ENCODE measurements at places on chromosomes 3 and 15. TPM values are rescaled to one million over a fixed set of nuclear protein-coding genes. Genes with fewer than 3 reads are reported as not detected.

GRCh38 chr3:168824107-168824506 is 728.4 kb upstream of the GOLIM4 start:
- DNase-seq, result no peak

GRCh38 chr3:43268636-43269035 is 17.7 kb upstream of the SNRK start:
- DNase-seq, result no peak

DNA sequence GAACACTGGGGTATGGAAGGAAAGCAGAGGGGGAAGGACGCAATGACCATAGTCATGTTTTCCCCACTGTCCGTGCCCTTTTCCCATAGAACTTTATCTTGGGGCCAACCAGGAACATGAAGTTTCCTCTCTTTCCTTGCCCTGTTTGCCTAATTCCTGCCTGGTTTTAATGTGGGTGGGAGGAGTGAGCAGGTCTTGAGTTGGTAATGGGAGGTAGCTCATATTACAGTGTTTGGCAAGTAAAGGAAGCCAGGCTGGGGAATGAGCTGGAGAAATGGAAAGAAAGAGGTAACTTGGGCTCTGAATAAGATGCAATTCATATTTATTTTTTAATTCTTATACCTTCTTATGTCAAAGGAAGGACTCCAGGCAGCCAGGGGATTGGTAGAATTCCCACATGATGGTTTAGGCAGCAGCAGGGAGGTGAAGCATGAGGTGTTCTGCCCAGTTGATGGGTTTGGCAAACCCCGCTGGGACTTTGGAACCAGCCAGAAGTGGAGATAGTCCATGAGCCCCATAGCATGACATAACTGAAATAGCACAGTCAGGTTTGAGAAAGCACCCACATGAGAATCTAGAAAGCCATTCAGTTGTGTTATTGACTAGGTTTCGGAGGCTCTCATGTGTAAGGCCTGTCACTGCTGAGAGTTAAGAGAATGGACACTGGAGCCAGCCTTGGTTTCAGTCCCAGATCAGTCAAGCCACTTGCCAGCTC is 60.0 kb downstream of the CCK start:
- no peak for DNase-seq

- DNase-seq, result no peak
Measured at GRCh38 chr15:66066005-66066404, 187.5 kb downstream of the MEGF11 start.

DNA sequence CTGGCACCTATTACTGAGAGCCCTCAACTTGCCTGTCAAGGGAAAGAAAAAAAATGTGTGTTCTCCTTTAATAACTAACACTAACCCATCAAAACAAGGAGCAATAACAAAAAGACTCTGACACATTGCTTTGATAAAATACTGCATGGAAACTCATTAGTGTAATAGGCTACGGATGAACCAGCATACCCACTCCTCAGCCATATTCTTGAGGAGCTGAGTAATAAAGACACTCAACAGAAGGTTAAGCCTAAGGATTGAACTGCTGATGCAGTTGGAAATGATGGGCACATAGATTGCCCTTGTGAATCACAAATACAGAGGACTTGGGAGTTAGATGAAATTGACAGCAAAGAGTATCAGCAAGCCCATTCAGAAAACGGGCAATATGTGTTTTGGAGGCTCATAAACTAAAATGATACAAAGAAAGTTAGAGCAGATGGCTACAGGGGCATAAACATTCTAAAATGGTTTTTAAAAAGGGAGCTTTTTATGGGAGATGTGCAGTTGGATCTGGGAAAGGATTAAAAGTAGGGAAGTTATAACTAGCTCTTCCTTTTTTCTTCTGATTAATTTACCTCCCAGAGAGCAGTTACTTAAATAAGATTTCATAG is 447.6 kb upstream of the IL12A start:
- DNase-seq, result no peak

GRCh38 chr3:49025005-49025792 is 3.3 kb downstream of the NDUFAF3 start:
- DNase-seq, result no peak

GRCh38 chr3:95134693-95135413 is 1072.0 kb downstream of the NSUN3 start:
- no peak for DNase-seq

- DNase-seq, result no peak
Measured at GRCh38 chr15:41020829-41021228, 67.6 kb downstream of the CHAC1 start.

GRCh38 chr3:53583161-53583690 is 88.8 kb downstream of the CACNA1D start:
- no peak for DNase-seq

TRIM71 gene
- 0.02 TPM for total RNA-seq

KNG1 gene
- not detected for total RNA-seq

IGDCC3 gene
- not detected for total RNA-seq

DPP8 gene
- total RNA-seq, result 33.8 TPM

C3orf52 gene
- total RNA-seq, result 3.4 TPM

Data from CD8-positive, alpha-beta memory T cell (primary cell).